Epithelial cell of prostate (primary cell): ENCODE measurements at places on chromosomes 6 and 20.

GRCh38 chr20:2138396-2138795 is 36.8 kb downstream of the STK35 start:
- no peak for DNase-seq

- no peak for DNase-seq
These were observed at the start of gene KCNS1 for GRCh38 chr20:45100563-45101245. KCNS1 (minus strand) TSS chr20:45101127; CDS start chr20:45099236, 1,891 bp downstream.

- DNase-seq = no peak
These were observed 81.8 kb downstream of the NFATC2 start for GRCh38 chr20:51460569-51461265.

DNA sequence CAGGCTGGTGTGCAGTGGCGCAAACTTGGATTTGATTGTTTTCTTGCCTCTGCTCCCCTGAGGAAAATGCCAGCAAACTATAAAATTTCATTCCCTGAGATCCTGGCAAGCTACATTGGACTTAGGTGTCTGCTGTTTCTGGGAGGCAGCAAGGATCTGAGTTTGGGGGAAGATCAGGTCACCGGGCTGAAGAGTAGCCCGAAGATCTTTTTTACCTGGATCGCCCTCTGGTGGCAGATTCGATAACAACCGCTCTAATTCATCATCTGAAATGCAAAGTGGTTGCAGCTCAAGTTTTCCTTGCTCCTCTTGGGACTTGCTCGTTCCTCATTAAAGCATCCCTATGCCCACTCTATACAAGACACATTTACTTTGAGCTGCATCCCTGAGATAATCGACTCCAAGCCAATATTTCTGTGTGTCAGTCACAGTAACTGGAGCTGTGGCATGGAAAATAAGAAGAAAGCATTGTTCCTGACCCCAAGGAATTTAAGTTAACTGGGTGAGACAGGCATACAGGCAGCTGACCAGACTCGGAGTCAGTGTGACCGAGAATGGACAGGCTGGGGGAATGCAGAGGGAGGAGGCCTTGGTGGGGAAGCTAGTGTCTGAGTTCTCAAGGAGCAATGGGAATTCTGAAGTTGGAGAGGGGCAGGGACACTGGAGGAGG is 131.8 kb upstream of the PROKR2 start:
- no peak for DNase-seq

GRCh38 chr6:141165002-141165665 is 967.6 kb upstream of the GJE1 start:
- no peak for DNase-seq
